Heart left ventricle (tissue), 16 donors: ENCODE measurements at places on chromosomes 7 and 10.

GRCh38 chr7:19294619-19295018 is 149.4 kb upstream of the FERD3L start:
- DNase-seq: no peak

- no peak for DNase-seq
These were observed 66.6 kb upstream of the ANTXRL start for GRCh38 chr10:46220187-46220586.

- DNase-seq: no peak
These were observed 40.0 kb downstream of the CNNM1 start for GRCh38 chr10:99369126-99369525.

- DNase-seq: no peak
These were observed 24.5 kb upstream of the KLF14 start for GRCh38 chr7:130758429-130759056.

DNA sequence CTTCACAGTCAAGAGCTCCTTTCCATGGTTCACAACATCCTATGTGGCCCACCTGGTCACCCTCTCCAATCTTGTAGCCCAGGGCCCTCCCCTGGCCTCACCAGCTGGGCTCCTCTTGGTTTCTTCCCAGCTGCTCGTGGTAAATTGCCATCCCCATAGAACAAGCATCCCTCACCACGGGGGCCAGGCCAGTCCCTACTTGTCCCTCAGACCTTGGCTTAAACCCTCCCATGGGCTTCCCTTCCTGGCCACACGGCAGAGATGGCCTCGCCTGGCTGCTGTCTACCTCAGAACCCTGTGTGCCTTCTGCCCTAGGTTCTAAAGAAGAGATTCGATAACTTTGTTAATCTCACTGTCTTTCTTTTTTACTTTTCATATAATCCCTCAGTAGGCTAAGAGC is 153.3 kb upstream of the TCERG1L start:
- DNase-seq: no peak

DNA sequence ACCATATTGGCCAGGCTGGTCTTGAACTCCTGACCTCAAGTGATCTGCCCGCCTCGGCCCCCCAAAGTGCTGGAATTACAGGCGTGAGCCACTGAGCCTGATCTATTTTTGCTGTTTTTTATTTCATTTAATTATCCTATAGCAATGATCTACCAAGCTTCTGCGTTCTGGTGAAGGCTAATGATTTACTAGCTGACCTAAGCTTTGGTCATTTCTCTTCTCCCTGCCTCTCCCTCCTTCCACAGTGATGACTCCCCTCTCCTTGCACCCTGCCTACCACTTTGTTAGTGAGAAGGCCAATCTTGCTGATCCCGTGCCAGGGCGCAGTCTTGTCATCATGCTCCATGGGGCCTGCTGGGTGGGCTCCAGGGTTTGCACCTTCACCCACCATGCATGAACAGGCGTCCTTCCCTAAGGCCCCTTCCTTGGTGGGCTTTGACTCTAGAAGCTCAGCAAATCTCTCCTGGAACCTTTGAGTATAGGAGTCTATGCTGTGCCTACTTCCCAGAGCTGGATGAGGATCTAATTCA is 11.9 kb upstream of the ZCCHC24 start:
- no peak for DNase-seq

GRCh38 chr10:43322769-43323168 is 48.7 kb upstream of the FXYD4 start:
- peak; percentile 91 for DNase-seq

DNA sequence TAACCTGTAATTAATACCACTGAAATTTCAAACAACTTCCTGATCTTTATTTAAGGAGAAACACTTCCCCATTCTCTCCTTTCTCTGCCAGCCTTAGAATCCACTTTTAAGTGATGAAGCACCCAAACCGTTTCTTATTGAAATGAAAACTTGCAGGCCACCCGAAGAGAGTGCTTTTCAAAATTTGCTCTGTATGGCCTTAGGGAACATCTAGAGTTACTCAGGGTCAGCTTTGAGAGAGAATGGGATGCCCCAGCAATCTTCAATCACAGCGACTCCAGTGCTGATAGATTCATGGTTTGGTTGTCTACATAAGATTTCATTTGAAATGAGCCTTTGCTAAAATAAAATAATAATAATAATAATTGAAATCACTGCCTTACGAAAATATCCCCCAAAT is 323.1 kb downstream of the PCLO start:
- DNase-seq: no peak

- DNase-seq: no peak
These were observed 12.7 kb downstream of the ACADSB start for GRCh38 chr10:123021517-123021916.

- DNase-seq: no peak
These were observed 65.9 kb downstream of the CLIP2 start for GRCh38 chr7:74355091-74355490.

- no peak for DNase-seq
These were observed 7.4 kb downstream of the AVL9 start for GRCh38 chr7:32502728-32503127.
